Cortex of kidney (tissue), 1 donor: ENCODE measurements at places on chromosomes 4 and X.

GRCh38 chr4:4501679-4502078, 40.2 kb downstream of the STX18 start:
- no peak for DNase-seq

- no peak for DNase-seq
Observed at GRCh38 chr4:110049951-110050925, 137.6 kb downstream of the EGF start.

- DNase-seq, result no peak
Observed at GRCh38 chrX:119459181-119459580, 9.1 kb upstream of the SLC25A5 start.

DNA sequence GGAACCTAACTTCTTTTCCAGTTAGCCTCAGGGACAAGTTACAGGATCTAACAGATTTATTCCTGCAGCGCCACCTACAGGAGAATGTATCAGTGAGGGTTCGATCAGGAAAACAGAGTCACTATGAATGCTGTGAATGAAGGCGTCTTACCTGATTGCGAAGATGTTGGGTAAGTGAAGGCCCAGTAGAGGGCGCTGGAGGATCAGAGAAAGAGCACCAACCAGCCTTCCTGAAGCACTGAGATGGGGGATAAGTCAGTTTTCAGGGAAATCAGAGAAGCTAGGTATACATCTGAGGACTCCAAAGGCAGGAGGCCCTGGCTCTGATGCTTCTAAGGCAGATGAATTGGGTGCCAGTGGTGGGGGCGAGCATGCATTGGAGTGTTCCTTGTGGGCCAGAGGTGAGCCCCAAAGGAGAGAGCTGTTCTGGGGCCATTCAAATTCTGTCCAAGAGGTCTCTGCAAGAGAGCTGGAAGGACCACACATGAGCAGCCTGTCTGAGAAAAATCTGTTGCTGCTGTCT, 169.9 kb upstream of the AADAT start:
- DNase-seq, result no peak
